ENCODE measurements at places on chromosomes 6 and 20.

GRCh38 chr6:138161338-138162110, at the start of gene ARFGEF3:
Gene ARFGEF3, plus strand, starts transcription at chr6:138161939. Its CDS starts 148 bp downstream, at chr6:138162087.
- DNase-seq, result peak; percentile 13

DNA sequence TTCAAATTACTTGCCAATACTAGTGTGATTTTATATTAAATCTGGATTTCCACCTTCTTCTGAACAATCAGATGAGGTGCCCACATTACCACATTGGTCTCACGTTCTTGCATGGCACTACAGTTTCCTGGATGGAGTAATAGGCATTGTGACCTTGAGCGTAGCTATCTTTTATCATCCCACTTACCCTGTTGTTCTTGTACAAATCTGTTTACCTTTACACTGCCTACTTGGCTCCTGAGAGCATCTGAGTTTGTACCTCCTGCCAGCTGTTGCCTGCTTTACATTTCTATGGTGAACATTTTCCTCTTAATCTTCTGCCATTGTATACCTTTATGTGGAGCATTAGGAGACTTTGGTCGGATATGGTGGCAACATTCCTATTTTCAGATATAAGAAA, 90.7 kb downstream of the AKAP7 start:
- DNase-seq, result no peak

GRCh38 chr6:30500421-30501355, 11.4 kb downstream of the HLA-E start:
- no peak for DNase-seq

- no peak for DNase-seq
These were observed 143.3 kb downstream of the KHDC1L start for GRCh38 chr6:73081955-73082354.

DNA sequence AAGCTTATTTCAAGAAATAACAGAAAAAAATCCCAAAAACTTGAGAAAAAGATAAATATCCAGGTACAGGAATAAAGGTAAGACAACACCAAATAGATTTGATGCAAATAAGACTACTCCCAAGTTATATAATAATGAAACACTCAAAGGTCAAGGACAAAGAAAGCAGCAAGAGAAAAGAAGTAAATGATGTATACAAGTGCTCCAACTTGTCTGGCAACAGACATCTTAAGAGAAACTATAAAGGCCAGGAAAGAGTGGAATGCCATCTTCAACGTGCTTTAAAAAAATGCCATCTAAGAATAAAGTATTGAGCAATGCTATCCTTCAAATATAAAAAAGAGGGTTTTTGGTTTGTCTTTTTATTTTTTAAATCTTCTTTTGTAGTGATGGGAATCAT, 54.2 kb downstream of the REV3L start:
- DNase-seq, result no peak

DNA sequence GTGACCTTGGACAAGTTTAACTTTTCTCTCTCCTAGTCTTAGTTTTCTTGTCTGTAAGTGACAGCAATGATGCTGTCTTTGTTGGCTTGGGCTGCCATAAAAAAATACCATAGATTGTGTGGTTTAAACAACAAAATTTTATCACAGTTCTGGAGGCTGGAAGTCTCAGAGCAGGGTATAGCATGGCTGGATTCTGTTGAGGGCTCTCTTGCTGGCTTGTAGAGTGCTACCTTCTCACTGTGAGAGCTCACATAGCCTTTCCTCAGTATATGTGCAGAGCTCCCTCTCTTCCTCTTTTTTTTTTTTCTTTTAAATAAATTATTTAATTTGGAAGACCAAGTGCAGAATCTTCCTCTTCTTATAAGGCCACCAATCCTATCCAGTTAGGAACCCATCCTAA, 26.3 kb downstream of the HFE start:
- no peak for DNase-seq

DNA sequence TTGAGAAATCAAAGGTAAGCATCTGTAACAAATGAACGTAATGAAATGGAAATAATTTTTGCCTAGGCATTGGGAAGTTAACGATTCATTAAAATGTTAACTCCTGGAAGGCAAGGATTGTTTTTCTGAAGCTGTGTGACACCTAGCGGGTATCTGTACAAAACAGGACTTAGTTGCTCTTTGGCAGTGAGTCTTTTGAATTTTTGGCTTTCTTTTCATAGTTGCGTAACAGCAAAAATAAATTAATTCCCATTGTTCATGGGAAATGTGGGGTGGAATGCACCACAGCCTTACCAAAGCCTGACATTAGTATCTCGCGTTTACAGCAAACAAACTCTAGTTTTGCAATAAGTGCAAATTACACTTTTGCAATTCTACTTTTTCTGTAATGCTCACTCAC, 92.7 kb upstream of the DTNBP1 start:
- no peak for DNase-seq

- DNase-seq, result no peak
These were observed 45.1 kb downstream of the KIAA0319 start for GRCh38 chr6:24600903-24601302.

DNA sequence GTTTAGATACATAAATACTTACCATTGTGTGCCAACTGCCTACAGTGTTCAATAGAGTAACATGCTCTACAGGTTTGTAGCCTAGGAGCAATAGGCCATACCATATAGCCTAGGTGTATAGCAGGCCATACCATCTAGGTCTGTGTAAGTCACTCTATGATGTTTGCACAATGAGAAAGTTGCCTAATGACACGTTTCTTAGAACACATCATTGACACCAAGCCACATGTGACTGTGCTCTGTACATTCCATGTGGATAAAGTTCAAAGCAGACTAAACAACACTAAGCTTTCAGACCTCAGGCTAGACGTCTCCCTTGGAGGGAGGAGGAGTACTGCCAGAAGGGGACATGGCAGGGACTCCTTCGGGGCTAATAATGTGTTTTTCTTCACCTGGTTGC, 93.6 kb downstream of the KIF16B start:
- no peak for DNase-seq
